ENCODE measurements at places on chromosomes 2 and 18.

GRCh38 chr2:73925853-73926492 is 707 bp upstream of the DGUOK start:
- no peak for DNase-seq

DNA sequence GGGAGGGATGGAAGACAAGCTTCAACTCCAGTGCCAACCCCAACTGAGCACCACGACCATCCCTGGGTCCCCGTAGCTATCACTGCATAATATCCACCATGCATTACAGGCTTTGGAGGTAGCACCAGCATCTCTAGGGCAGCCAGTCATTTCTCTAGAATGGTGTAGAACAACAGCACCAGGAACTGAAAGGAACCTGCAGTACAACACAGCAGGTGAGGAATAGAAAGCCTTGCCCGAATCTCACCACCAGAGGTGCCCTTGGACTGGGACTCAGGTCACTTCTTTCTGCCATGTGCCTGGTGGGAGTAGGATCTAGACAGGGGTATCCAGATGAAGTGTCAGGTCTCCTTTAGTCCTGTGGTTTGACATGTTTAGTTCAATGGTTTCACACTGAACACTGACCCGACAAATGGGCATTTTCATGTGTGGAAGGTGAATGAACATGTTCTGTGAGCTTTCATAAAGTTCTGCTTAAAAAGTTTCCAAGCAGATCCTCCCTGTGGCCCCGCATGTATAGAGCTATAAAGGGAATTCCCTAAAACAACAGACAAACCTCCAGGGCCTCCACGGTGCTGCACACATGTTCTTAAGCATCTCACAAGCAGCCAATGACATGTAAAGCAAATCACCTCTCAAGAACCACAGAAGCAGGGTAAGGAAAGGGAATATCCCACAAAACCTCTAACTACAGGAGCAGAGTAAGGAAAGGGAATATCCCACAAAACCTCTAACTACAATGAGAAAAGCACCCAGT is 208.3 kb downstream of the AFF3 start:
- no peak for DNase-seq

DNA sequence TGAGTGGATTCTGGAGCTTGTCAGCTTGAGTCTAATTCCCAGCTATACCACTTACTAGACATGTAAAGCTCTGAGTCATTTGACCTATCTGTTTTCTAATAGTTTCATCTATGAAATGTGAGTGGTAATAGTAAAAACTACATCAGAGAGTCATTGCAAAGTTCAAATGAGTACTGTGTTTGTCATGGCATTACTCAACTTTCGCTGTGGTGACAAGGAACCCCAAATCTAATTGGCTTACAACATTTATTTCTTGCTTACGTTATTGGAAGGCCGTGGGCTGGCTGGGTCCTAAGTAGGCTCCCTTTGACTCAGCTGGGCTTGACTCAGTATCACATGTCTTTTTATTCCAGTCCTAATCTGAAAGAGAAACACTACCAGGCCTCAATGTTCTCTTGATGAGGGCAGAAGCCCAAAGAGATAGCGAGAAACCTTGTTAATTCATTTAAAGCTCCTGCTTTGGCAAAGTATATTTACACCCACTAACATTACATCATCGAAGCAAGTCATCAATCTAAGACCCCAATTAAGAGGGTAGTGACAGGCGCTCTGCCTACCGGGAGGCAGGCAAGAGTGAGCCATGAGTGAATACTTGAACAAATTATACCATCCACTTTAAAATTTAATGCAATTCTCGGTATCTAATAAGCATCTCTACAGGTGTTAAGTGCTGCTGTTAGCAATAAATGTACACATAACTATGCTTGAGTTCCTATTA is 431.8 kb upstream of the SPHKAP start:
- no peak for DNase-seq

GRCh38 chr2:60550178-60550983 is 3.1 kb downstream of the BCL11A start:
- DNase-seq = peak; percentile 90

- no peak for DNase-seq
These were observed 605.3 kb upstream of the ZNF804A start for GRCh38 chr2:183993052-183993451.

- DNase-seq = no peak
These were observed 88.8 kb downstream of the INHBB start for GRCh38 chr2:120434492-120435308.

DNA sequence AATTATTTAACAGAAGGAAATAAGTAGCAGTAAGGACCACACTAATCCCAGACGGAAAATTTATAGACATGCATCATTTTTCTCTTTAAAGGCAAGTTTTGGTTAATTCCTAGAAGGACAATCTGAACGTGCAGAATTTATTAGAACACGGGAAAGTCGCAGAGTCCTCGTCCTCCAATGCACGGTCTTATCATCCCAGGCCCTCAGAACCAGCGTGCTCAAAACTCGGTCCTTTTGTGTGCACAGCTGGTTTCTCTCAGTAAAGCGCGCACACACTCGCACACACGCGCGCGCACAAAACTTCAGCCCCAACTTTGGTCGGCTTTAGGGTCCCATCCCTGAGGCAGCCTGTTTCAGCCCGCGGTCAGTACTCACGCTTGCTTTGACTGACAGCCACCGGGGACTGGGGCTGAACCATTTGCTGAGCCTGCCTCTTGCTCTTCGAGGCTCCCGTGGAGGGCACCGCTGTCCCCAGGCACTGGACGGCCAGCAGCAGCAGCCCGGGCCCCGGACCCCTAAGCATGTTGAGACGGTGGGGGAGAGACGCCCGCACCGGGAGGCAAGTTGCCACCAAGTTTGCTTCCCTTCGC is 493 bp downstream of the FN1 start:
- no peak for DNase-seq

GRCh38 chr18:48660346-48661228 is 121.8 kb downstream of the CTIF start:
- DNase-seq = no peak

DNA sequence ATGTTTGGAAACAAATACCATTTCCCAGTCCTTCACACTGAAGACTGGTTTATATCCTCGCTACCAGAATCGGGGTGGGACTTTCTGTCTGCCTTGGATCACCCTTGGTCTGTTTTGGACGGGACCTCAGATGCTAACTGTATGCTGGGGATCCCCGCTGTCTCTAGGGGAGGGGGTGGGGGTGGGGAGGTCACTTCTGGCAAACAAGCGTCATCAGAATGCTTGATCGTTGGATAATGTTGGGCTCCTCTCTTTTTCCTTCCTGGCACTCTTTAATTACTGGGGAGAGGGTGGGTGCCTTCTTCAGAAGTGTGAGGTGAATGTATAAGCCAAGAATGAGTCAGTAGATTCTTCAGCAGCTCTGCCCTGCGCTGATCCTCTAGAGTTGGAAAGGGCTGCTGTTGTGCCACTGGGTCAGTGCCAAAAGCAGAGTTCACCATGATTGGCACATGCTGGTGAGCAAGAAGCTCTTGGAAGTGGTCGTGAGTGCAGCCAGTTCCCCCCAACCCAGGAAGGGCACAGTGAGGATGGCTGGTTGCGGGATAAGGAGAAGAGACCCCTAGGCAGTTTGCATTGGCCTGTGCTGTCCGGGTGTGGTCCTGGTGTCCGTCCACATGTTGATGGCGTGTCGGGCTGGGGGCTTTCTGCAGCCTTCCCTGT is 32.2 kb downstream of the DGKD start:
- no peak for DNase-seq

DNA sequence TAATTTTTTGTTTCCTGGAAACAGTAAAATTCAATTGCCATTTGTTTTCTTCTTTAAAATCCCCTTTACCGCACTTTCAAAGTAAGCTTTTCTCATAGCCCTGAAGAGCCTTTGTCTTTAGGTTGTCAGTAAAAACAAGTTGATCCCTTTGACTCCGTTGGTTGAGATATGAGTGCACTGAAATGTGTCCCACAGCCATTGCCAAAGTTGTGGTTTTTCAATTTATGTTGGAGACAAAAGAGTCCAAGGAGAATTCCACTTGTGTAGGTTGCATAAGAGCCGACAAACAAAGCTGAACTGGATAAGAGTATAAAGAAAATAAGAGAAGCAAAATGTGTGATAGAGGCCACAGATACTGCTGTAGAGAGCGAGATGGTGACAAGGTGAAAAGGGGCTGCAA is 26.1 kb upstream of the HNMT start:
- DNase-seq = no peak

- no peak for DNase-seq
These were observed 66.7 kb downstream of the ZC3H6 start for GRCh38 chr2:112342067-112342550.

GRCh38 chr2:134693359-134694330 is 25.2 kb downstream of the TMEM163 start:
- DNase-seq = no peak

- DNase-seq = no peak
These were observed 290.7 kb upstream of the SLC14A2 start for GRCh38 chr18:45324495-45325113.

DNA sequence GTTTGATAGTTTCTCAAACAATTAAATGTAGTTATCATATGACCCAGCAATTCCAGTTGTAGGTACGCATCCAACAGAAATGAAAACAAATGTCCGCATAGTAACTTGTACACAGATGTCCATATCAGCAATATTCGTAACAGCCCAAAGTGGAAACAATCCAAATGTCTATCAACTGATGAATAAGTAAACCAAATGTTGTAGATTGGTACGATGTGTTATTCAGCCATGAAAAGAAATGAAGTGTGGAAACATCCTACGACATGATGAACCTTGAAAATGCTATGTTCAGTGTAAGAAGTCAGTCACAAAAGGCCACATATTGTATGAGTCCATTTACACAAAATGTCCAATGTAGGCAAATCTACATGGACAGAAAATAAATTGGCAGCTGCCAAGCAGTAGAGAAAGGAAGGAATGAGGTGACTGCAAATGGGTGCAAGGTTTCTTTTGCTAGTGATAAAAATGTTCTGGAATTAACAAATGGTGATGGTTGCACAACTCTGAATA is 26.9 kb downstream of the GAREM1 start:
- no peak for DNase-seq

- DNase-seq = no peak
These were observed 21.7 kb downstream of the KIAA1328 start for GRCh38 chr18:36850527-36851201.

GRCh38 chr18:77127769-77128671 is 4.6 kb downstream of the MBP start:
- peak; percentile 83 for DNase-seq

- DNase-seq = no peak
These were observed 10.6 kb upstream of the BOK start for GRCh38 chr2:241547781-241548450.

DNA sequence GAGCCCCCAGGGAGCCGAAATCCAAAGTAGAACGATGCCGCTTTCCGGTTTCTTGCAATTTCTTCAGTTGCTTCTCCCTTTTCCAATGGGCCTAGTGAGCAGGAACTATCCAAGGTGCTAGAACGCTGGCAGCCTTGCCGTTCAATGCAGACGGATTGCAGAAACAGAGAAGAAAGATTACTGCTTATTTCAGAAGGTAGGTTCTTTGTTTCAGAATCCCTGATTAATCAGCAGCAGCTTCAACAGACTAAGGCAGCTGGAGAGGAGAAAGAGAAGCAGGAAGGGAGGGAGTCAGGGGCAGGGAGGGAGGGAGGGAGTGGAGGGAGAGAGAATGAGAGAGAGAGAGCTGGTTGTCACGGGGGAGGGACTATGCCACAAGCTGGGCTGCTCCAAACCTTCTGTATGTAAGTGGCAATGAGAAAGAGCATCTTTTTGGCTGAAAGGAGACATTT is 576 bp downstream of the NYAP2 start:
- peak; percentile 6 for DNase-seq

DNA sequence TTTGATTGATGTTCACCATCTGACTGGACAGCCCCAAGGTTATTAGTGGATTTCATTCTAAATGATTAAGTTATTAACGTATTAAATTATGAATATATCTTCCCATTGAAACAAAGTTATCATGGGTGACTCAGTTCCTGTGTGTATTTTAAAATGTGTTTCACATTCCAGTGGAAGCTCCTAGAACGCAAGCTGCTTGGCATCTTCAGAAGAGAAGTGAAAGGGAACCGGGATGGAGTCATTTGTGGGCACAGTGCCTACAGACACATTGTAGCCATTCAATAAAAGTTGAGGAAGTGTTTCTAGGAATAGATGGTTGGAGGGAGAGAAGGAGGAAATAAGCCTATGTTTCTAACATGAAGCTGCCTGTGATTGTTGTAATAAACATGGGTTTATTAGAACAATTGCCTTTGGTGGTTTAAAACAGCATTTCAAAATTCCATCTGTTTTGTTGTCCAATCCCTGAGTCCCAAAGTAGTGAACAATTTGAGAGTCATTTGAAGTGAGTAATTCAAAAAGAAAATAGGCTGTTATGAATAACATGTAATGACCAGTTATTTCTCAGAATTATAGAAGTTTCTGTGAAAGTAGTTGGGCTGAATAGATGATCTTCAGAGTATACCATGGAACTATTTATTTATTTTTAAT is 143.5 kb downstream of the PKP4 start:
- DNase-seq = no peak

- DNase-seq = no peak
These were observed 36.7 kb upstream of the OSBPL6 start for GRCh38 chr2:178157574-178157973.

- no peak for DNase-seq
These were observed 75.3 kb upstream of the RIOK3 start for GRCh38 chr18:23377669-23378301.

- no peak for DNase-seq
These were observed 633.0 kb upstream of the TMEFF2 start for GRCh38 chr2:192827735-192828134.

- no peak for DNase-seq
These were observed 185.2 kb downstream of the SMAD2 start for GRCh38 chr18:47745227-47745626.

DNA sequence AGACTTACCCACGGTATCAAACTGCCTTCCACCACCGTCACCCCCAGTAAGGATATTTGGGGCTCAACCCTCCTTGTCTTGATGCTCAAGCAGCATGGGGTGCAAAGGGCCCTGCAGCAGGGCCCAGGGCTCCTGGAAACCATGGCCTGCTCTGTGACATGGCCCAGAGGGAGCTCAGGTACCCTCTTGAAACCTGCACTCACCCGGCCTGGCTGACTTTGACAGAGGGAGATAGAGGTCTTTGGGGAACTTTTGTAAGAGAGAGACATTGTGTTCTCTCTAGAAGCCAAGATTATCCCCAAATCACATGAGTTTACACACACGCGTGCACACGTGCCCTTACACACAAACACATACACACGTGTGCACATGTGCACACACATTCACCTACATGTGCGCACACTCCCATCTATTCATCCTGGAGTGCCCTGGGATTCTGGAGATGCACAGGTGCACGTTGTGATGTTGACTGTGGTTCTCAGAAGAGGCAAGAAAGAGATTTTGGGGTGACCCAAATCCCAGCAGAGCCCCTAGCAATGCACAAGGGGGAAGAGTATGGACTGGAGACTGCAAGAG is 19.6 kb upstream of the KCNK3 start:
- no peak for DNase-seq

GRCh38 chr2:195687320-195688086 is 30.5 kb downstream of the SLC39A10 start:
- DNase-seq = no peak

Measured in NAMALWA (cell line).